ENCODE measurements at places on chromosomes 7 and 10.
A peak's percentile ranks its signal among the peaks of the same experiment; 100 is the strongest.

GRCh38 chr10:117677239-117677638 is 134.7 kb downstream of the EMX2 start:
- DNase-seq: no peak

- no peak for DNase-seq
Observed at GRCh38 chr7:18583305-18583704, 87.8 kb downstream of the HDAC9 start.

GRCh38 chr10:132111871-132112341 is 46.2 kb downstream of the JAKMIP3 start:
- no peak for DNase-seq

GRCh38 chr7:106841896-106842390 is 23.1 kb upstream of the PIK3CG start:
- DNase-seq: no peak

DNA sequence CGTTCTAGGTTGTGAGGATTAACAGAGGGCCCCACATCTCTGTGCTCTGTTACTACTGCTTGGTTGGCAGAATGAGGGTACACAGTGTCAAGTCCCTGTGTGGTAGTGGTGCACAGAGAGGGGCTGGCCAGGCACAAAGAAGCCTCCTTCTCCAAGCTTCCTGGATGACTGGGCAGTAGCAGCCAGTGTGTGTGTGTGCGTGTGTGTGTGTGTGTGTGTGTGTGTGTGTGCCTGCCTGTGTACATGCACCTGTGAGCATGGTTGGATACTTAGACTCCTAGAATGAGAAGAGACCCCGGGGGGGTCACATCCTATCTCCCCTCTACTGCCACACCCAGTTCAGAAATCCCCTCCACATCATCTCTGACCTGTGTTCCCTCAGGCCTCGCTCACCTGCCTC is 146.7 kb upstream of the UNC5B start:
- DNase-seq: no peak

DNA sequence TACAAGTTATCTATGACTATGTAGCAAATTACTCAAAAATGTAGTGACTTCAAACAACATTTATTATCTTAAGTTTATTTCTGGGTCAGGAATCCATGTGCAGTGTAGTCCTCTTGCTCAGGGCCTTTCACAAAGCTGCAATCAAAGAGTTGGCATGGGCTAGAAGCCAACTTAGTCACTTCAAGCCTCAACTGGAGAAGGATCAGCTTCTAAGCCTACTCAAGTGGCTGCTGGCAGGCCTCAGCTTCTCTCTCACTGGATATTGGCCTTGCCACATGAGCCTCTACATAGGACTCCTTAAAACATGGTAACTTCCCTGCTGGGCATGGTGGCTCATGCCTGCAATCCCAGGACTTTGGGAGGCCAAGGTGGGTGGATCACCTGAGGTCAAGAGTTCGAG is 5.0 kb upstream of the NFE2L3 start:
- DNase-seq: no peak

GRCh38 chr10:98235846-98236245 is 32.1 kb downstream of the LOXL4 start:
- no peak for DNase-seq

GRCh38 chr10:23001901-23002516 is 74.2 kb downstream of the ARMC3 start:
- no peak for DNase-seq

DNA sequence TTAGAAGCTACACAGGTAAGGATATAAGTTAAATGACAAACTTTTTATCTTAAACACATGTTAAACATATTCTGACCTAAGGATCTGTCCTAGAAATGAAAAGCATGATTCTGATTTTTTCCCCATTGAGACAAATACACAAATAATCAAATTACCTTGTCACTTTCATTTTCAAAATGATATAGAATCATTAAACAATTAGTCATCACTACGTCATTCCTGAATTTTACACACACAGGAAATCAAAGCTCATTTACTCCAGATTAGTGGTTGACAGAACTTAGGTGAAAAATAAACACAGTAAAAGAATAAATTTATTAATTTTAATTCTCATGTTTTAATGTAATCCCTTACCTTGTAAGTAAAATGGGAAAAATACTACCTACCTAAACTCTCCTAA is 89.0 kb downstream of the AASS start:
- DNase-seq: no peak

DNA sequence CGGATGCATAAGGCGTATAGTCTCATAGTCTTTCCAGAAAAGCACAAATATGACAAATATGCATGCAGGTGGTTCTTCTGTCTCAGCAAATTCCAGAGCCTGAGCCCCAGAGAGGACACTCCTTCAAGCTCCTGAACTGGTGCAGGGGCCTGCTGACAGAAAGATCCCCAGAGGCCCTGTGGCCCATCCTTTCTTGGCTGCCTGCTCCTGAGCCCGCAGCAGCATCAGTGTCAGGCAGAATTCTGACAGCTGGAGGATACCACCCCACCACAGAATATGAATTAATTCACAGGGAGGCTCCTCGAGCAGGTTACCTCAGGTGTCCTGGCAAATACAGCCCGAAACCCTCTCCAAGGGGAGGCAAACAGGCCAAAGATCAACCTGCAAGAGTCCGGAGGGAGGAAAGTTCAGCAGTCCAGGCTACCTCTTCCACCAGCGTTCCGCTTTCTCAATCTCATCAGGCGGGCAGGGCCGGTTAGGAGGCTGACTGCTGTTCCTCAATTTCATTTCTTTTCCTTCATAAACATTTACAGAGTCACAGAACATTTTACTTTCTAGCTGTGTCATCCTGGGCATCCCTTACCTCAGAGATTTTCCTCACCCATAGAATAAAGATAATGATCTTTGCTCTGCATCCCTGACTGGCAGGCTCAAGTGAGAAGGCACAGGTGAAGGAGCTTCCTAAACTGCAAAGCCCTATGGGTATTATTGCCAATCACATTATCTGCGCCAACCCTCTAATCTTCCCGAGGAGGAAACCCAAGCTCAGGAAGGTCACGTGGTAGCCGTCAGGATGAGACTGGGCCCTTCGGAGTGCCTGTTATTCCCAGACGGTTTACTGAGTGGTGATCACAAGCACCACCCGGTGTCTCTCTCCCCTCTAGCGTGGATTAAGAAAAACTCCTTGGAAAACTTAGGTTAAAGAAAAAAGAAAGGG is 1.4 kb downstream of the DNAJB12 start:
- peak; percentile 62 for DNase-seq

DNA sequence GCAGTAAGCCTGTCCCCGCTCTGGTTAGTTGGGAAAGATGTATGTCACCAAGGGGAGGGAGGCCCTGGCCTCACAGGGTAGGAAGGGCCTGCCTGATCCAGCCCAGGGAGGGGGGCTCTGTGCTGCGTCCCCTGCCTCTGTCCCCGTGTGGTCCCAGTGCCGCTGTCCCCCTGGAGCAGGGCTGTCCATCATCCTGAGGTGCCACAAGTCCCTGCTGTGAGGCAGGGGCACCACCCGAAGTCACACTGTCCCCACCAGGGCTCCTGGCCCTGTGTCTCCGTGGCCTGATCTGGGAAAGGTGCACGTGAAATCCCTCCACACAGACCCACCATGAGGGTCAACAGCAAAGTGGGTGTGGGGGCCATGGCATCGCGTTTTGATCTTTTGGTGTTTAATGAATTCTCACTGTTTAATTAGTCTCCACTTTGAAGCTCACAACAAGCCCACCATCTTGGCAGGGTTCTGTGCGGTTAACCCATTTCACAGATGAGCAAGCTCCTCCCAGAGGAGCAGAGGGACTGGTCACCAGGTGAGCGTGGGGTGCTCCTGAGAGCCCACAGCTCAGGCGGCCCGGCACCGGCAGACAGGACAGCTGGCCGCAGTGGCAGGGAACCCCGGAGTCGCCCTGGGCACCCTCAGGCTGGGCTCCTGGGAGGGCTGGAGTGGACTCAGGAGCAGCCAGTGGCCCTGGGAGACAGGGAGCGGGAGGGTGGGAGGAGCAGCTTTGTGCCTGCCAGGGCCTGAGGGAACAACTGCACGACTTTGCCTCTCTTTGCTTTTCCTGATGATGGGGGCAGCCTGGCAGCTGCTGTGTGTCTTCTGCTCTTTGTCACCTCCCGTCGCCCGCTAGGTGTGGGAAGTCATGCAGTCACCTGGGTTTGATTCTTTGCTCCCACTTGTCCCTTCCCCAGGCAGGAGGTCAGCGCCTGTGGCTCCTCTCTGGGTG is 12.0 kb upstream of the CRYGN start:
- DNase-seq: no peak

DNA sequence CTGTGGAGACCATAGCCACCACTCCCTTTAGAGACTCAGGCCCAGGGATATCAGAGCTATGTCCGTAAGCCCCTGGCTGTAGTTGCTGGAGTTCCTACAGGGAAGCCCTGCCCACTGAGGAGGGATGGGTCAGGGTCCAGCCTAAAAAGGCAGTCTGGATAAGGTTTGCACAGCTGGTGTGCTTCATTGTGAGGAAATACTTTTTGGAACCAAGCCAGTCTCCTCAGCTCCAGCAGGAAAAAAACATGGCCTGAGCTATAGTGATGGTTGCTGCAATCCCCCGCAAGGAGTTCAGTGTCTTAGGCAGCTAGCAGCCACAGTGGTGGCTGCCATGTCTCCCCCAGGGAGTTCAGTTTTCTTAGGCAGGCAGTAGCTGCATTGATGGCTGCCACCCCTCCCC is 52.6 kb upstream of the CYP2C8 start:
- no peak for DNase-seq

- DNase-seq: no peak
Observed at GRCh38 chr7:116577320-116577871, 52.6 kb downstream of the CAV1 start.

DNA sequence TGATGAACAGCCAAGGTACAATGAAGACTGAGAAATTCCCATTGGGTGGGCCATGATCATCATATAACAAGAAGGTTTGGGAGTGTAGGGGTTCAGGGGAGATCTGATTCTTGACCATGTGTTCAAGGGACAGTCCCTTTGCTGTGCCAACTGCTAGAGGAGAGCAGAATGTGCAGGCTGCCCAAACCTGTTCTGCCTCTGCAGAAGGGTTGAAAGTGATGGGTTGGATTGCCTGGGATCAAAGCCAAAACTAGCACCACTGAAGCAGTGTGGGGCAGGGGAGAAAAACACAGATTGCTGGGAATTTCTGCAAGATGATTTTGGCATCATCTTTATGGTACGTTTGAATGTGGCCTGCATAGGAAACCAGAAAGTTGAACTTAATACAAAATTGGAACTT is 303.9 kb downstream of the OTUD1 start:
- no peak for DNase-seq

DNA sequence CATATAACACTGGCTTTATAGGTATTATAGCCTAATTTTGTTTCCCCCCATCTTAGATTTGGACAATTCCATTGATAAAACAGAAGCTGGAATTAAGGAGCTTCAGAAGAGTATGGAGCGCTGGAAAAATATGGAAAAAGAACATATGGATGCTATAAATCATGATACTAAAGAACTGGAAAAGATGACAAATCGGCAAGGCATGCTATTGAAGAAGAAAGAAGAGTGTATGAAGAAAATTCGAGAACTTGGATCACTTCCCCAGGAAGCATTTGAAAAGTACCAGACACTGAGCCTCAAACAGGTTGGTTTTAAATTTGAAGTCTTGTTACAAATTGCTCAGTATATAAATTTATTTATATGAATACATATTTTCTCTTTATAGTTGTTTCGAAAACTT is 34.1 kb downstream of the SMC3 start:
- DNase-seq: no peak

All from activated CD4-positive, alpha-beta T cell treated with anti-CD3 and anti-CD28 coated beads, Interleukin-2, amount 10 ng/mL, durations not matched to agents 24 days and 14 days (primary cell).